ENCODE measurements at places on chromosomes 4 and X.

DNA sequence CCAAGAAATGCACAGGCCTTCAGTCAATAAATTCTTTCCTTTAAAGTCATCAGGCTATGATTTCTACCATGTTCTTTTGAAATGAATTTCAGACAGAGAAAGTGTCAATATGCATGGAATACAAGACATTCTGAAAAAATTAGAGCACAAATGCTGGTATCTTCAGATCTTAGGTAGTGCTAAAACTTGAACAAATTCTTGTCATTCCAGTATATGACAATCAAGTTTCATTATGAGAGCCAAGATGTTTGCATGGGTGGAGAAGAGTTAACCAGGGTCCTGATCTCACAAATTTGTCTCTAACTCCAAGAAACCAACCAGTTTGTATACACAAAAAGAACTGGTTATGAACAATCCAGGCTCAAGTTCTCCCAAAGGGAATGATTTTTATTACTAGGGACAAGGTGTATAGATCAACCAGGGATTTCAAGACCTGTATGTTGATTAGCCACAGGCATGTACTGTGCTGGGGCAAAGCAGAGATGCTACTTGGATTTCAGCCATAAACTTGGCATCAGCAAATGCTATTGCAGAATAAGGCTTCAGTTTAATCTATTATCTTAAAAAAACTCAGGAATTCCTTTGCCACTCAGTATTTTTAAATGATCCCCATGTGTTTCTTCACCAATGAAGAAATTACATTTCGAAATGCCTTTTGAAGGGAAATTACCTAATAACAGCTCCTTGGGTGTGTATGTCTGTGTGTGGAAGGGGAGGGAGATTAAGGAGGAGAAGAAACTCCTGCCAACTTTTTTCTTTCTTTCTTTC lies 69.7 kb downstream of the FANCB start:
- no peak for DNase-seq

- no peak for DNase-seq
Measured at GRCh38 chr4:32658019-32658418, 1937.8 kb downstream of the PCDH7 start.

DNA sequence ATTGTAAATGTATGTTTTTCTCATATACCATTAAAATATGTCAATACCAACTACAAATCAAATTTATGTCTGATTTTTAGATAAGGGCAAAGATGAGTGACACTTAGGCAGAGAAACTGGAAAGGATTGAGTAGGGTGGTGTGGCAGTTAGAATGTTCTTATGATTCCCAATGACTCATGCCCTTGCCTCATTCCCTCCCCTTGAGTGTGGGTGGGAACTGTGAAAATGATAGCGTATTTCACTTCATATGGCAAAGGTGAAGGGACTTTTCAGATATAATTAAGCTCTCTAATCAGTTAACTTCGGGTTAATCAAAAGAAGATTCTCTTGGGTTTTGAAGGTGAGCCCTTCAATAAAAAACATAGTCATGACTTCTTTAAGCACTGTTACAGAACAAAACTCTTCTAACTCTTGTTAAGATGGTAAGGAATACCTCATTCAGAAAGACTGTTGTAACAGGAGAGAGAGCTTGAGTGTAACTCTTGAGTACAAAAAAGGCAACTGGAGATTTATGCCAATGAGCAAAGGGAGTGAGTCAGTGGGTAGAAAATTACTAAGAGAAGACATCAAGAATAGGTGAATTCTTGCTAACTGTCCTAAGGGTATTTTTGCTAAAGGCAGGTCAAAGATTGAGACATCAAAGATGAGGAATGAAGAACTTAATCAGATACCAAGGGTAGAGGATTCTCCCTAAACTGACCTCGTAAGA lies 329.5 kb downstream of the KCTD8 start:
- DNase-seq, result no peak

DNA sequence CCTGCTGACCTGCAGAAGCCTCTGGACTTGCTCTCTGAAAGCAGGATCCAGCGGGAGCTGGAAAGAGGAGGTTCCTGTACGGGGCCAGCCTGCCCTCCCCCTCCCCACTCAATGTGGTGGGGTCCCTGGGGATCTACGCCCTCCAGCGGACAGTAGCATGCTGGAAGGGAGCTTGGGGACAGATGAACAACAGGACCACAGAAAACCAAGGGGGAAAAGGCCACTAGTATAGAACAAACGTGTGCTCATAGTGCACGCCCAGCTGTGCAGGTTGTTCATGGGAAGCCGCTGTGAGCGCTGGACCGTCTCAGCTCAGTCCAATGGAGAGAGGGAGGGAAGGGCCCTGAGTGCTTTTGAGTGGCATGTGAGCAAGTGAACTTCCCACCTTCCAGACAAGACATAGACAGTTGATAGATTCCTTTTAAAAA lies 15.8 kb downstream of the HMX1 start:
- DNase-seq, result no peak

Measured in BJ (cell line).